ENCODE measurements at places on chromosomes 4 and X.

- DNase-seq: no peak
Measured at GRCh38 chr4:98930311-98930865, 1.5 kb upstream of the EIF4E start.

DNA sequence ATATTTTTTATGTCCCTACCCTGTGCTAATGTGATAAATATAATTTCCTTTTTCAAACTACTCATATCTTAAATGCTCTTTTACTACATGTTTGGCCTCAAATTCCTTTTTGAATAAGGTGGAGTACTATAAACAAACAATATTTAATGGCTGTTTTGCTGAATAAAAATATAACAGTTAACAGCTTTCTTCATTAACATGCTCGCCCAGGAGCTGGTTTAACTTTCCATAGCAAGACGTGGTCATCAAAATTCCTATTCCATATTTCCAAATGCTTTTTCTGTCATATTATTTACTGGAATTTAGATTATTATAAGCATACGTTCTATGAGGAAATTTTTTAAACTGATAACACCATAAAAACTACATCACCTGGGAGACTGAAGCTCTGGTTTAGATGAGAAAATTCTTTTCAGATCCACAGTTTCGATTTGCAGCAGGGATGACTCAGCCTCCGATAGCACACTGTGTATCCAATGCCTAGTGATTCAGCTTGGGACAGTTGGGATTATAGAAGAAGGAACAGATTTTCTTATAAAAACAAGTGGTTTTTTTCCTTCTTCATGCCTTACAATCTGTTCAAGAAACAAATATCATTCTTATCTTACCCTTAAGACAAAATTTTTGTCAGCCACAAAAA lies 129.1 kb downstream of the FBXO8 start:
- DNase-seq: peak; percentile 39

DNA sequence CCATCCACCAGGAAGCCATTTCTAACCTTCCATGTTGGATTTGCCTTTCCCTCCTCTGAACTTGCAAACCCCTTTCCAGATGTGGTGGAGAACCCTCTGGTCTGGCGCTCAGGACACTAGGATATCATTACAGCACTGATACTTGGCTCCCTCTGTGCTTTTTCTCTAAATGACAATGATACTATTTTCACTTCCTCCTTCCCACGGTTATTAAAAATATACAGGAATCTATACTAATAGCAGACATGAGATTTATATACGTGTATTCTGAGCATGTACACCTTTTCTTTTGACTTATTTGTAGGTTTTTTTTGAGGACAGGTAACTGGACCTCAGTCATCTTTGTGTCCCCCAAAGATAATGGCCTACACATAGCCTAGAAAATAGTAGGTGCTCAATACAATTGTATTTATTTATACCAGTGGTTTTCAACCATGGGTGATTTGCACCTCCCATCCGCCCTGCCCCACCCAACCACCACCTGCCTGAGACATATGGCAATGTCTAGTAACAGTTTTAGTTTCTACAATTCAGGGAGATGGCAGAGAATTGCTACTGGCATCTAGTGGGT lies 60.4 kb upstream of the PLAC8 start:
- DNase-seq: no peak

DNA sequence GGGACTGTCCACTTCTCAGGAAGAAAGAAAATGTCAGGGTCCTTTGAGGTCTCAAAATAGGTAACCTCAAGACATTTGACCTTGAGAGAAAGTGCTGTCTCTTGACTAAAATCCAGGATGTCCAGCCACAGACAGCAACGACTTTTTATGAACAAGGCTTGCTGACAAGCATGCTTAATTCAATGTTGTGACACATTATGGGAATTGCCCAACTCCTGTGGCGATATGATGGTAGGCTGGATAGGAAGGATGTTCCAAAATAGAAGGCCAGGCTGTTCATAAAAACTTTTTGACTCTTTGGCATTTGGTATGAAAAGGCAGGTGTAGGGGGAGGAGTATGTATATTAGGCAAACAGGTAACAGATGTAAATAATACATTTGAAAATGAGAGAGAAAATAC lies 50.8 kb upstream of the EDNRA start:
- DNase-seq: no peak

- DNase-seq: no peak
Measured at GRCh38 chrX:110384490-110384889, 25.8 kb downstream of the RTL9 start.

DNA sequence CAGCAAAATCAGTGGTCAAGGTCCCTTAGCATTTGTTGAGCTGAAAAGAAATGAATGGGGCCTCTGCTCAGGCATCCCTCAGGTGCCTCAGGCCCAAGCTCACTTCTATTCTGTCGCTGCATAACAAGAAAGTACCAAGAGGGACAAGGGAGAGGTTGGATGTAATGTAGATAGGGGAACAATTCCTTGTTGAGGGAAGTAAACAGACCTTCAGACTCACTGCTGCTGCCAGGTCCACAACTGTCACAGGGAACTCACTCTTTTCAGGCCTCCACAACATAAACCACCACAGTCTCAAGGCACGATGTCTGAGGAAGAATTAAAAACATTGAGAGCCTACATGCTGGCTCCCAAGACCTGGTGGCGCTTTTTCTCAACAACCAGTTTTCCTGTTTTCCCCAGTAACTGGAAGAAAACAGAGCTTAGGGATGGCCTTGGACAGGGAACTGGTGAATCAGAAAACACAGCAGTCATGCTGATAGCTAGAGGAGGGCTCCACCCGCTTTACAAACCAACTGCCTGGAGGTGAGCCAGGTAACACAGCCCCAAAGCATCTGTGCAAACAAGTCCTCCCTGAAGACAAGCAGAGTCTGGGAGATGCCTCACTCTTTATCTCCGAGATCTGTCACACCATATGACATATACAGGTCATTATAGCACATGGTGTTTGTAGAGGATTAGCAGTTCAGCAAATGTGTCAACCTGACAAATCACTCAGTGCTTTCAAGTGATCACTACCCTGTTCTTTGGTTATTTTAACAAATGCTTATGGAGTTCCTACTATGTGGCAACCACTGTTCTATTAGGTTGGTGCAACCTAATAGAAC lies 14.3 kb upstream of the AWAT1 start:
- DNase-seq: peak; percentile 97

DNA sequence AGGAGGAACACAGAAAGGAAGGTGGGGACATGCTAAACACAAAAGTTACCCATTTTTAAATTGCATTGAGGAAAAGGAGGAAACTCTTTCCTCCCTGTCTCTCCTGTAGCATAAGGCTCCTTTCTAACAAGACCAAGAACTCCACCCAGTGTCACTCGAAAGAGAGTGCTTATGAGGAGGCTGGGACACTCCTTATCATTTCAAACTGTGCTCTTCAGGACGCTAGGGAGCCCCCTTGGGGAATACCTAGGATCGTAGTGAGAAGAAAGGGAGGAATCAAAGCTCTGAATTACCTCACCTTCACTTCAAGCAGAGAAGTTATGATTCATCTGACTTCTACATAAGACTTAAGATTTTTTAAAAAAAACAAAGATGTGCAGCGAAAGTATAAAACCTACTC lies 65.5 kb downstream of the F9 start:
- DNase-seq: no peak

GRCh38 chrX:131951166-131951565 lies 71.9 kb upstream of the STK26 start:
- DNase-seq: no peak

DNA sequence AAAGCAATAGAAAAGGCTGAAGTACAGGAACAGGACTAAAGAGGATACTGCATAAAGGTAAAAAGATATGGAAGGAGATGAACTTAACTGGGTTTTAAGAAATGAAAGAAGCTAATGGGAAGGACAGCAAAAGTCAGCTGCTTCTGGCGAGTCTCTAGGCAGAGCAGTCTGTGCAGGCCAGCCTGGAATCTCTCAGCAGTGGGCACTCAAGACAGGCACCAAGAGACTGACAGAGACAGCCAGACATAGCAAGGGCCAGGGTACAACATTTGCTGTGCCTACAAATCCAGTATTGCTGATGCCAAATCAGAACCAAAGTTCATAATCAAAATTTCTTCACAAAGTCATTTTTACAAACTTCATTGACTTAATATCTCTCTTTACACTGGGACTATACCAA lies 62.4 kb downstream of the SPOCK3 start:
- DNase-seq: no peak

Measured in NCI-H146 (cell line).